ENCODE measurements at places on chromosomes 11 and 22.

GRCh38 chr22:17083811-17084441 is 874 bp upstream of the IL17RA start:
- no peak for DNase-seq

DNA sequence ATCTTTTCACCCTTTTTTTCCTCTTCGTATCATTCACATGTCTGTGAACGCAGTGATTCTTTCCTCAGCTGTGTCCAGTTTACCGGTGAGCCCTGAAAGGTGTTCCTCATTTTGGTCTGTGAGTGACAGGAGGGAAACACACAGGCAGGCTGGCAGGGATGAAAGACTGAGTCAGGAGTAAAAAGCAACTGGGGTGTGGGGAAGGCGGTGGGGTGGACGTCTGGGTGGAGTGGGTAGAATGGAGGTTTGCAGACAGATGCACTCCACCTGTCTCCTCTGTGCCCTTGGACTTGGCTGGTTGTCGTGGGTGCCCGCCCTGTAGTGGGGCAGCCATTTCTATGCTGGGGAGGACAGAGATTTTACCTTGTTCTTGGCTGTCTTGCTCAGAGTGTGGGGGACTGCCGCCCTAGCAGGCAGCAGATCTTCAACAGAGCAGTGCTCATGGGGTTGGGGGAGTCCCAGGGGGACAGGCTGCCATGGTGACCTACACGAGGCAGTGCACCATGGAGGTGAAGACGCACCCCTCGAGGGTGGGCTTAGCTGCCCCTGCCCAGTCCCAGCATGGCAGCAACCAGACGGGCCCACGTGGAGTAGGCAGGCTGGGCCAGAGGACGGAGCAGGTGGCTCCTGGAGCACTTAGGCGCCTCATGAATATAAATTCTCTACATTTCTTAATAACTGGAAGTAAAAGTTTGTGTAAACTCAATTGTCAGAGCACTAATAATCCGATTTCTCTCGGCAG is 603.7 kb downstream of the TBC1D22A start:
- DNase-seq, result no peak

GRCh38 chr11:34519595-34520235 is 6.1 kb upstream of the ELF5 start:
- no peak for DNase-seq

- DNase-seq, result no peak
These were observed 1394.0 kb downstream of the BRD1 start for GRCh38 chr22:48433647-48434046.

DNA sequence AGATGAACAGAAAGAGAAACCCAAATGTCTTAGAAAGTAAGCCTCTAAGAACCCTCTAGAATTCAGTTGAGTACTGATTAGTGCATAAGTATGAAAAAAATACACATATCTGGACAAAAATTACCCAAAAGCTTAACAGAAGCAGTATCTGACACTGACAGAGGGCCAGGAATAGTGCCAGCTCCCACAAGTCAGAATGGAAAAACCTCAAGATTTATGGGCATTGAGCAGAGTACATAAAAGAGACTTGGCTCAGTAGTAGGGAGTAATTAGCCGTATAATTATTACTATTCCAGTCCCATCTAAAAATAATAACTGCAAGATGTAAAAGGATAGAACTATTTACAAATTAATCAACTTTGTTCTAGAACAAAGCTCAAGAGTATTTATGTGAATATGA is 834.5 kb downstream of the FAM181B start:
- no peak for DNase-seq

DNA sequence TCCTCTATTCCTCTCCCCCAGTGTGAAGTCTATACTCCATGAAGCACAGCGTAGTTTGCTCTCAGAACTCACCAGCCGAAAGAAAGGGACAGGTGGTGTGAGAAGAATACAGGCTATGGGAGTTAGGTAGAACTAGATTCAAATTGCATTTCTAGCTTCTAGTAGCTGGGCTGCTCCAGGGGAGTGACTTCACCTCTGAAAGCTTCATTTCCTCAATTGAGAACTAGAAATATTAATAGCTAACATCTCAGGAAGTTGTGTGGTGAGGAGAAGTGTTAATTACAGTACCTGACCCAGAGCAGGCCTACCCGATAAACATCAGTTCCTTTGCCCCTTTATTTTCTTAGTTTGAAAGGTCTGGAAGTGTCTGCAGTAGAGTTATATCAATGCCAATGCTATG is 484.7 kb upstream of the TENM4 start:
- no peak for DNase-seq

- DNase-seq, result no peak
These were observed 39.7 kb downstream of the APLP2 start for GRCh38 chr11:130109386-130109785.

DNA sequence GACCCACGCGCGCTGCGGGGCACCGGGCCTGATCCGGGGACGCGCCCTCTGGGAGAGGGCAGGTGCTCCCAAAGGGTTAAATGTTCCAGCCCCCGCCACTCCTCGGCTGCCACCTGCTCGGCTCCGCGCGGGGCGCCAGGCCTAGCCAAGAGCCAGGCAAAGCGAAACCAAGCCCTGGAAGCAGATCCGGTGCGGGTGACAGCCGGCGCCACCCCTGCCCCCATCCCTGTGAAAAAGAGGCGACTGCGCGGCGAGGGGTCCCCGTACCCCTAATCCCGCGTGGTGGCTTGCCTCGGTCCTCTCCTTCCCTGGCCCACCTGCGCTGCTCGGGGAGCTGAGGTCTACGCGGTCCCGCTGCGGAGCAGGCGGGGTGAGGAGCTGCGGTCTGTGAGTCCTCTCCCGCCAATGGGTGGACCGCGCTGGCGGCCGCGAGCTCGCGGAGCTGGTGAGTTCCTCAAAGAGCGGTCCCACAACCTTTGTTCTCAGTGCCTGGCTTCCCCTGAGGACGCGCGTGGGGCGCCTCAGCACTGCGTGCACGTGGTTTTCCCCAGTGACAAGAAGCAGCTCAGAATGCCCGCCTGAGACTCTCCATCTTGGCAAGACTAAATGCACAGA is at the start of gene ME3:
TSS of gene ME3 (minus strand) at position 610 of the 615 bp plus-strand sequence.
- peak; percentile 76 for DNase-seq

- DNase-seq, result no peak
These were observed 88.0 kb upstream of the E2F8 start for GRCh38 chr11:19328586-19329311.

DNA sequence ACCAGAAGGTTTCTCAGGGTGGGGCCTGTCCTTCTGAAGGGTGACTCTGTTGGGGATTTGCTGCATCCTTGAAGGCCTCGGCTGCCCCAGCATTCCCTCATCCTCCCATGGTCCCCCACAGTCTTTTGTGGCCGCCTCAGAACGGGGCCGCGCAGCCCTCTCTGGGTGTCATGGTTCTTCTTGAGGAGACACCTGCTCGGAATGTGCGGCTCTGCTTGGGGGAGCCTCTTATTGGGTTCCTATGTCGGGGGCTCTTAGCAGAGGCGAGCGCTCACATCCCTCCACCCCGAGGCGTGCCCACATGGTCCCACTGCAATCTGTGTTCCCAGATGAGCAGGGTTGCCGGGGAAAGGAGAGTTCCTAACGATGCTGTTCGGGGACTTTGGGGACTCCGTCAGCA is 1008.4 kb downstream of the BRD1 start:
- DNase-seq, result no peak

- DNase-seq, result peak; percentile 98
These were observed 315.1 kb upstream of the API5 start for GRCh38 chr11:42996421-42997307.

- DNase-seq, result no peak
These were observed 643 bp downstream of the CEND1 start for GRCh38 chr11:788953-789940.

DNA sequence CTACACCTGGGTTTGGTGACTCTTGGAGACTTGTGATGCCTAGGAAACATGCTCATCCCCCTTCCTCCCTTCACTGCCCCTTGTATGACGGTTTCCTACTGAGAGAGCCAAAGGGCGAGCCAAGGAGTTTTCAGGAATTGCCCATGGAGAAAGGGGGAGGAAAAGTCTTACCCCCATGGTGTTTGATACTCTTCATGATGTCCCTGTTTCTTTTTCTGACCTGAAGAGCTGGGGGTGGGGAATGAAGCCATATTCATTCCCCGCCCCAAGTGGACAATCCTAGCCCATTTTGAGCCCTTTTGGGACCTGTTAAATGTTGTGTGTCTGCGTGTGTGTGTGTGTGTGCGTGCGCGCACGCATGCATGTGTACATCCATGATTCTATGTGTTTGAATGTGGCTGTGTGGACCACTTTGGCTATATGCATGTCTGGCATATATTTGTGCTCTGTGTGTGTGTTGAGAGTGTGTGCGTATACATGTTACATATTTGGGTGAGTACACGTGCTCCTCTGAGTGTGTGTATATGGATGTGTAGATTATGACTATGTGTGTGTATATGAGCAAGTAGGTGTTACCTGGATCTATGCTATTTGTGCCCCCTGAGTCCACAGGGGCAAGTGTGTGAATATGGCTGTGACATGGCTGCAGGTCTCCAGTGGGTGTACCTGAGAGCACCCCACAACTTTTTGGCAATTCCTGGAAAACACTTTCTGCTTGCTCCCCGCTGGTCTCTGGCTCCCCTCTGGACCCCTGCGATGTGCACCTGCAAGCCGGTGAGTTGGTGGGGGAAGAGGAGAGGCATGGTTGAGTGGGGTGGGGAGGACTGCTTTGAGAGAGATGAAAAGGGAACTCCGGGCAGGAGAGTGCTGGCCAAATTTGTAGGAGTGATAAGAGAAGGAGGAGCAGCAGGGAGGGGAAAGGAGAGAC is 24.6 kb downstream of the OTOG start:
- no peak for DNase-seq

DNA sequence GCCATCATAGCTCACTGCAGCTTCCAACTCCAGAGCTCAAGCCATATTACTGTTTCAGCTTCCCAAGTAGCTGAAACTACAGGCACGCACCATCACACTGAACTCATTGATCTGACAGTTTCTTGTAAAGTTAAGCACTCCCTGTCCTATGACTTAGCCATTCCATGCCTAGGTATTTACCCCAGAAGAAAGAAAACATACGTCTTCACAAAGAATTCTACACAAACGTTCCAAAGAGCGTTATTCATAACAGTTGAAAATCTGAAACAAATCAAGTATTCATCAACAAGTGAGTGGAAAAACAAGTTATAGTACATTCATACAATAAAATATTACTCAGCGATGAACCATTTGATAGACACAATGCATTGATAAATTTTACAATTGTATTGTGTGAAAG is 7.8 kb upstream of the NLRP10 start:
- no peak for DNase-seq

DNA sequence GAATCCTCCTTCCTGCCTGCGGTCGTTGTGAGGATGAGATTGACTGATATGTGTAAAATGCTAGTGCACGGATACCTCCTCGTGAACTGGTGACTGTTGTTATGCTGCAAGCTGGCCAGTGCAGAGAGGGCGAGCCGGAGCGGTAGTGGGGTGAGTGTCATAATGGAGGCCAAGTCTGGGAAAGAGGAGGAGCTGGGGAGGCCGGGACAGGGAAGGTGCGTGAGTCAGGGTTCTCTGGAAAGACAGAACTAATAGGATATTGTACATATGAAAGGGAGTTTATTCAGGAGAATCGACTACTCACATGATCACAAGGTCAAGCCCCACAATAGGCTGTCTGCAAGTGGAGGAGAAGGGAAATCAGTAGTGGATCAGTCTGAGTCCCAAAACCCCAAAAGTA is 56.8 kb upstream of the FADD start:
- DNase-seq, result no peak

DNA sequence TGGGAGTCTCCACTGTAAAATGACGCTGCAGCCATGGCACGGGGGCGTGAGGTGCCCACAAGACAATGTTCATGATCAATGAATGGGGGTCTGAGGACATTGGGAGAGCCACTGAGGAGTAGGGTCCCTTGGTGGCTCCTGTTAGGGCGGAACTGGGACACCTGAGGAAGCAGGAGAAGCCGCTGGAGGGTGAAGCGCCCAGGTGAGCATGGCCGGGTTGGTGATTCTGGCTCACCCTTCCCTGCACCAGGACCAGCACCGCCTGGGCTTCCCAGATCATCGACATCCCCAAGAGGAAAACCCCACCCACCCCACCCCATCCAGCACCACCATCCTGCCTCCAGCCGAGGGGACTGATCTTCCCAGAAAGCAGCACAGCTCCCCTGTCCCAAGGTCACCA is 30.6 kb downstream of the SHANK2 start:
- no peak for DNase-seq

GRCh38 chr11:117435326-117435725 is 107.7 kb downstream of the CEP164 start:
- DNase-seq, result no peak

GRCh38 chr22:49160261-49161001 is 667.2 kb downstream of the BRD1 start:
- DNase-seq, result no peak

GRCh38 chr11:110529043-110529442 is 99.3 kb downstream of the FDX1 start:
- DNase-seq, result no peak

DNA sequence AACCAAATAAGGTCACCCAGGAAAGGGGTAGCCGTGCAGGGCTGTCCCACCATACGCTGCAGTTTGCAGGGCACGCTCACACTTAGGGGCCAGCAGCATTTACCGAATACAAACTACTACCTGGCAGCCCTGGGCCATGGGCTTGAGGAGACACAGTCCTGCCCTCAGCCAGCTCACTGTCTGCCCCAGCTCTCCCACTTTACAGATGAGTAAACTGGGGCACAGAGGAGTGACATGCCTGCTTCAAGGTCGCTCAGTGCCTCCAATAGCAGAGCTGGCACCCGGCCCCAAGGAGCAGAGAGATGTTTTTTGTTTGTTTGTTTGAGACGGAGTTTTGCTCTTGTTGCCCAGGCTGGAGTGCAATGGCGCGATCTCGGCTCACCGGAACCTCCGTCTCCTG is 2.8 kb downstream of the FADS3 start:
- DNase-seq, result no peak
